ENCODE measurements at places on chromosomes 11 and 22.

DNA sequence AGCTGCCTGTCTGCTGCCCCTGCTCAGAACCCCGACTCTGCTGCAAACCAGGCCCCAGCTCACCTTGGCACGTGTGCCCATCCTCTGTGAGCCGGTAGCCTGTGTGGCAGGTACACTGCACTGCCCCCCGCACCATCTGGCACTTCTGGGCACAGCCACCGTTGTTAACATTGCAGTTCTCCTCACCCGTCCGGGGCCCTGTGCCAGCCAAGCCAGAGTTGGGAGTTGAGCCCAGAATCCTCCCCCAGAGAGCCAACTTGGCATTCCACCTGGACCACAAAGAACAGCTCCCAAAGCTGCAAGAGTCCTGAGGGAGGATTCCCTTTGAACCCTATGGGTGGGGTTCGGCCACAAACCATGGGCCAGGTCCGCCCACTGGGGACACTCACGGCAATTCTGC lies 22.5 kb downstream of the LRP4 start:
- no peak overlapping the region for H3K4me3 ChIP-seq
- no peaks in the 10 kb centered on the region for H3K27me3 ChIP-seq
- H3K36me3 ChIP-seq, result peaks cover 73% of the 10 kb centered on the region
- no peak overlapping the region for H3K27ac ChIP-seq
- no peak for DNase-seq

DNA sequence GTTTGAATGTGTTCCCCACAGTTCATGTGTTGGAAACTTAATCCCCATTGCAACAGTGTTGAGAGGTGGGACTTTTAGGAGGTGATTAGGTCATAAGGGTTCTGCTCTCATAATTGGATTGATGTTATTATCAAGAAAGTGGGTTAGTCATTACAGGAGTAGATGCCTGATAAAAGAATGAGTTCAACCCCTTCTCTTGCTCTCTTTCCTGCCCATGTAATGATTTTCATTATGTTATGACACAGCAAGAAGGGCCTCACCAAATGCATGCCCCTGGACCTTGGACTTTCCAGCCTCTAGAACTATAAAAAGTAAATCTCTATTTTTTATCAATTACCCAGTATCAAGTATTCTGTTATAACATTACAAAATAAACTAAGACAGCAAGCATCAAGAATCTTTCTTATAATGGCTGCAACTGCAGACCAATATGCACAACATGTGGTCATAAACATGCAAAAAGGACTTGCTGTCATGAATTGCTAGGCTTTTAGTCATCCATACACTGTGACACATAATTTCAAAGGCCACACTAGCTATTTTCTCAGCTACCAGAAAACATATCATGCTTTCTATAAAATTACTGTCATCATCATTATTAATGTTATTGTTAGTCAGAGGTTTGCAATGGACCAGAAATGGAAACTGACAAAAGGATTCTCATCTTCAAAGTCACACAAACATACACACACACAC lies 99.9 kb upstream of the GUCY1A2 start:
- no peaks in the 10 kb centered on the region for H3K27me3 ChIP-seq
- no peak overlapping the region for H3K4me3 ChIP-seq
- no peaks in the 10 kb centered on the region for H3K36me3 ChIP-seq
- no peak overlapping the region for H3K27ac ChIP-seq
- no peak for DNase-seq

DNA sequence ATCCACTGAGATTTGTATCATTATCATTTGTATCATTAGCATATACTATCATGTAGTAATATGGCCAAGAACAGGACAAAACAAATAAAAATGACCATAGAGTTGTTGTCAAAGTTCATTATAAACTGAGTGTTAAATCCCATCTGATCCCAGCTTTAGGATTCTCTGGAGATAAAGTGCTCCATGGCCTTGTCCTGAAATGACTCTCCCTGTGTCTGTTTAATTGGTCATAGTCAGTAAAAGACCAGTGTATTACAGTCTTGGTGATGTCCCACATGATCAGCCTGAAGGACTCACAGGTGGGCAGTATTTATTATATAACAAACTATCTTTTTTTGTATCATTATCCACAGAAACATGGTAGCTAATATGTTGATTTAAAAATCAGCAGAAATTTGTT lies 361.6 kb downstream of the TMEM135 start:
- no peak overlapping the region for H3K4me3 ChIP-seq
- H3K27me3 ChIP-seq, result no peaks in the 10 kb centered on the region
- H3K27ac ChIP-seq, result no peak overlapping the region
- DNase-seq, result no peak
- H3K36me3 ChIP-seq, result no peaks in the 10 kb centered on the region

DNA sequence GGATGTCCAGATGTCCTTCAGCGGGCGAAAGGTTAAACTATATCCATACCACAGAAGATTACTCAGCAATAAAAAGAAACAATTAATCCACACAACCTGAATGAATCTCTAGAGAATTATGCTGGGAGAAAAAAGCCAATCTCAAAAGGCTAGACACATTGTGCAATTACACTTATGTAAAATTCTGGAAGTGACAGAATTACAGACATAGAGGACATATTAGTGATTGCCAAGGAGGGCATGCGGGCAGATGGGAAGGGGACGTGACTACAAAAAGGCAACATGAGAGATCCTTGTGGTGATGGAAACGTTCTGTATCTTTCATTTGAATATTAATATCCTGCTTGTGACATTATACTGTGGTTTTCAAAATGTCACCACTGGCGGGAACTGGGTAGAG lies 103.5 kb upstream of the BMAL1 start:
- H3K4me3 ChIP-seq, result no peak overlapping the region
- no peaks in the 10 kb centered on the region for H3K4me1 ChIP-seq
- H3K36me3 ChIP-seq, result no peaks in the 10 kb centered on the region
- peaks cover 11% of the 10 kb centered on the region for H3K27me3 ChIP-seq
- no peak for DNase-seq
- no peak overlapping the region for H3K27ac ChIP-seq

DNA sequence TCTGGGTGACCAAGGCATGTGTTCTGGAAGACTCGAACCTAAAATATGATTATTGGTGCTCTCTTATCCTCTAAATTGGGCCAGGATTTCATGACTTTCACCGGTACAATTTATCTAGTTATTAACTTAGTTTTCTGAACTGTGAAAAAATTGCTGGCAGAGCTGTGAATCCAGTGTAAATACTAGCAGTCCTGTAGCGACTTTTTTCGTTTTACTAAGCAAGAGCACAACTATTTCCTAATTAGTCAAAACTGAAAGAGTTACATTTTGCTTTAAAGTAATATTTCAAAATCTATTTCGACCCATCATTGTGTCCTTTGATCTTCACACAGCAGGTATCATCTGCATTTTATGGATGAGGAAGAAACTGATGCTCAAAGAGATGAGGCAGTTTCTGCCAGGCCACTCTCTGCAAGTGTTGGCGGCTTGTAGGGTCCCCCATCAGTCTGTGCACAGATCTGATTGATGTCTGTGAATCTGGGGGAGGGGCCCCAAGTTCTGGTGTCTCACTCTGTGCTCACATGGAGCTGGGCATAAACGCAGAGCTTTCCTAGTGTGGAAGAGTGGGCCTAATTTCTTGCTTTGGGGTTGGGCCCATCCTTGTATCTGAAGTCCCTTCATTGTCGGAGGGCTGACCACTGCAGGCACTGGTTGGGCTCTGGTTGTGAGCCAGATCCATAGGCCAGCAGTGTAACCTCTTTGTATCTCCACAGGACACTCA lies 1.4 kb upstream of the TRMT2A start:
- H3K27me3 ChIP-seq, result no peaks in the 10 kb centered on the region
- peak overlapping the region; percentile 89 for H3K4me3 ChIP-seq
- DNase-seq, result peak; percentile 27
- H3K4me1 ChIP-seq, result peaks cover 40% of the 10 kb centered on the region
- peaks cover 42% of the 10 kb centered on the region for H3K36me3 ChIP-seq
- peak overlapping the region; percentile 87 for H3K27ac ChIP-seq

GRCh38 chr11:87215236-87215635 lies 177.5 kb downstream of the TMEM135 start:
- H3K4me1 ChIP-seq, result peaks cover 5% of the 10 kb centered on the region
- H3K36me3 ChIP-seq, result no peaks in the 10 kb centered on the region
- no peaks in the 10 kb centered on the region for H3K27me3 ChIP-seq

- peaks cover 55% of the 10 kb centered on the region for H3K36me3 ChIP-seq
- H3K4me1 ChIP-seq, result no peaks in the 10 kb centered on the region
- no peak for DNase-seq
- no peaks in the 10 kb centered on the region for H3K27me3 ChIP-seq
- H3K27ac ChIP-seq, result no peak overlapping the region
- H3K4me3 ChIP-seq, result no peak overlapping the region
These were observed 130.8 kb downstream of the FCHSD2 start for GRCh38 chr11:73011126-73011817.

GRCh38 chr22:22712666-22713365 lies 68.4 kb downstream of the GGTLC2 start:
- DNase-seq, result no peak
- H3K36me3 ChIP-seq, result no peaks in the 10 kb centered on the region
- no peak overlapping the region for H3K4me3 ChIP-seq
- no peaks in the 10 kb centered on the region for H3K4me1 ChIP-seq
- no peak overlapping the region for H3K27ac ChIP-seq

GRCh38 chr11:126113515-126113957 lies 50.9 kb upstream of the CDON start:
- no peak overlapping the region for H3K4me3 ChIP-seq
- H3K36me3 ChIP-seq, result no peaks in the 10 kb centered on the region
- peaks cover 19% of the 10 kb centered on the region for H3K27me3 ChIP-seq

- H3K4me3 ChIP-seq, result no peak overlapping the region
- no peaks in the 10 kb centered on the region for H3K27me3 ChIP-seq
- peaks cover 5% of the 10 kb centered on the region for H3K4me1 ChIP-seq
- no peak for DNase-seq
- peak overlapping the region; percentile 89 for H3K27ac ChIP-seq
These were observed 17.4 kb downstream of the CTSC start for GRCh38 chr11:88320149-88320559.

DNA sequence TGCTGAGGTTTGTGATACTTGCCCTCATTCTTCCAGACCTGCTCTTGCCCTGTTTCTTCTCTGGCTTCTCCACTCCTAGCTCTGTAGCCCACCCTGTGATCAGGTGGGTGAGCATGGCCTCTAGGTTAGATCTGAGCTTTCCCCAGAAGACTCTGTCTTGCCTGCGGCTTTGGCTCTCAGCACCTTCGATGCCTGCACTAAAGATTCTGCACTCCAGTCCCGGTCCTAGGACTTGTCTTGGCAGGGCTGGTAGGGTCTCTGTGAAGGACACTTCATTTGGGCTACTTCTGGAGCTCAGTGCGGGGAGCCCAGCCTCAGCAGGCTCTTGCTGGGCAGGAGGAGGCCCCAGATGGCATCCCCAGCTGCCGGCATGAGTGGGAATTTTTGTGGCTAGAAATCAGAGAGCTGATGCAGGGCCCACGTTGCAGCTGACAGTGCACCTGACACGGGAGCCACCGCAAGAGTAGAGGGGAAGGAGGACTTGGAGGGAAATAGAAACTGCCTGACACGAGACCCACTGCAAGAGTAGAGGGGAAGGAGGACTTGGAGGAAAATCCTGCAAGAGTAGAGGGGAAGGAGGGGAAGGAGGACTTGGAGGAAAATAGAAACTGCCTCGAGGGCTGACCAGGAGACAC lies 226.9 kb upstream of the B3GAT1 start:
- peaks cover 42% of the 10 kb centered on the region for H3K4me1 ChIP-seq
- H3K36me3 ChIP-seq, result no peaks in the 10 kb centered on the region
- H3K27ac ChIP-seq, result no peak overlapping the region
- peaks cover 40% of the 10 kb centered on the region for H3K27me3 ChIP-seq

DNA sequence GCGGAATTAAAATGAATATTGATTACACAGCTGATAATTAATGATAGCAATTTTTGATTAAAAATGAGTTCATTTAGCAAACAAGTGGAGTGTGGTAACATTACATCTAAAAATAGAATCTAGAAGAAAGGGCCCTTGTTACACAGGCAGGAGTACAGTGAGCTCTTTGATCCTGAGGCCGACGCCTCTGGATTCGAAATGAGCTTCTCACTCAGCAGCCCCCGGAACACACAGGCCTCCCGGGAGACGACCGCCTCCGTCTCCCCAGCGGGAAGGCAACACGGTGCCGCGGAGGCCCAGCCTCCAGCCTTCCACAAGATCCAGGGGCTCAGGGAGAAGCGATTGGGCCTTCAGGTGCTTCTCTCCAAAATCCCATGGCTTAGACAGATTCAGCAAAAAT lies 379.1 kb downstream of the BRD1 start:
- peaks cover 12% of the 10 kb centered on the region for H3K27me3 ChIP-seq
- H3K4me1 ChIP-seq, result peaks cover 25% of the 10 kb centered on the region
- H3K36me3 ChIP-seq, result no peaks in the 10 kb centered on the region
- H3K27ac ChIP-seq, result no peak overlapping the region

DNA sequence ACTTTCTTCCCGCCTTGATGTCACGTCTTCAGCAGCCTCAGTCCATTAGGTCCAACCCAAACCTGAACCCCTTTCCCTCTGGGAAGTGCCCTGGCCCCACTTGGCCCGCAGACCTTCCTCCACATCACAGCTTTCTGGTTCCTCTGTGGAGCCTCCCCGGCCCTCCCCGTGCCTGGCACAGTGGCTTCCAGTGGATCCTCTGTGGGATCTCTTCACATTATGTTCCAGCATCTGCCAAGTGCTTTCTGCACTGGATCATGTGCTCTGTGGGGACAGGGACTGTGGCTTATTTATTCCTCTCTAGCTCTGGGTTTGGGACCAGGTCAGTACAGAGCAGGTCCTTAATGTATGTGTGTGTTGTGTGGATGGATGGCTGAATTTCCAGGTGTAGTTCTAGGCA lies 30.9 kb downstream of the POLR3H start:
- H3K36me3 ChIP-seq, result peaks cover 26% of the 10 kb centered on the region
- H3K27me3 ChIP-seq, result no peaks in the 10 kb centered on the region
- DNase-seq, result no peak
- H3K4me1 ChIP-seq, result peaks cover 43% of the 10 kb centered on the region
- peak overlapping the region; percentile 67 for H3K4me3 ChIP-seq
- peak overlapping the region; percentile 96 for H3K27ac ChIP-seq

DNA sequence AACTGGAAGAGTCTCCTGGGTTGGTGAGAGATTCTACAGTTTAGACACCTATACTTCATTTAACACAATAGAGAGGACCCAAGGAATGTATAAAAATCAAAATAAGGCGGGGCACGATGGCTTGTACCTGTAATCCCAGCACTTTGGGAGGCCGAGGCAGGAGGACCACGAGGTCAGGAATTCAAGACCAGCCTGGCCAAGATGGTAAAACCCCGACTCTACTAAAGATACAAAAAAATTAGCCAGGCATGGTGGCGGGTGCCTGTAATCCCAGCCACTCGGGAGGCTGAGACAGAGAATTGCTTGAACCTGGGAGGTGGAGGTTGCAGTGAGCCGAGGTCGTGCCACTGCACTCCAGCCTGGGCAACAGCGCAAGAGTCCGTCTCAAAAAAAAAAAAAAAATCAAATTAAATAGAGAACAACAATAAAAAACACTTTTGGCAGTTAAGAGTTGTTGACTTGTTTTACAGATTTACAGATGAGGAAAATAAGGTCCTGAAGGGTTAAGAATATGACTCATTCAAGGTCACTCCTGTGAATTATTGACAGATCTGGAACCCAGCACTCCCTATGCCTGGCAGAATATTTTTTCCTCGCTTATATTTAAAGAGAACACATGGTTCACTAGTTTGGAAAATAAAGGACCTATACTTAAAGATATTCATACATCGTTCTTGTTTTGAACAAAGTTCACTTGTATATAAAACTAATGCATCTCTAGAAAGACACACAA lies 5.2 kb downstream of the LGR4 start:
- DNase-seq, result no peak
- peaks cover 79% of the 10 kb centered on the region for H3K4me1 ChIP-seq
- peak overlapping the region; percentile 46 for H3K4me3 ChIP-seq
- H3K27ac ChIP-seq, result peak overlapping the region; percentile 82
- H3K36me3 ChIP-seq, result peaks cover 19% of the 10 kb centered on the region
- no peaks in the 10 kb centered on the region for H3K27me3 ChIP-seq

- no peaks in the 10 kb centered on the region for H3K36me3 ChIP-seq
- DNase-seq, result peak; percentile 96
- H3K27ac ChIP-seq, result no peak overlapping the region
- peaks cover 29% of the 10 kb centered on the region for H3K27me3 ChIP-seq
These were observed 6.3 kb upstream of the KDELR3 start for GRCh38 chr22:38461414-38462081.
